ENCODE measurements at places on chromosomes 11 and 22. TPM values are rescaled to one million over a fixed set of nuclear protein-coding genes. Genes with fewer than 3 reads are reported as not detected.

C22orf23 gene
- total RNA-seq = not detected

DEPDC5 gene
- 36.6 TPM for total RNA-seq

GLYAT gene
- not detected for total RNA-seq

RFPL3 gene
- total RNA-seq = not detected

CASP1 gene
- 15.6 TPM for total RNA-seq

POU2AF2 gene
- not detected for total RNA-seq

FGF3 gene
- not detected for total RNA-seq

C22orf31 gene
- not detected for total RNA-seq

ZDHHC8 gene
- 44.9 TPM for total RNA-seq

SCUBE2 gene
- total RNA-seq = 0.17 TPM

SERPING1 gene
- not detected for total RNA-seq

DNA sequence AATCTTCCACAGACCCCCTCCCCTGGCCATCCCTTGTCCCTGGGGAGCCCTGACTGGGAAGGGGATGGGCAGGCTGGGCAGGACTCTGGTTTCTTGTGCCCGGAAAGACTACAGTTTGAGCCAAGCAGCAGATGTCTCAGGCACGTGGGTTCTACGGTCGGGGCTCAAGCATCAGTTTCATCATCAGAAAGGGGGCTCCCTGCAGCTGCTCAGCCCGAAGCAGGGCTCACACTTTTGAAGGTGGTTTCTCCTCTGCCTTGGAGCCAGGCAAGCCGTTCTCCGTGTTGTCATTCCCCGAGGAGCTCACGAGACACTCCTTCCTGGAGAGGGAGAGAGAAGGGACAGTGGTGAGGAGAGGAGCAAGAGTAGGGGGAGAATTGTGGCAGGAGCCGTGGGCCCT lies 15.8 kb downstream of the SCN4B start:
- DNase-seq = no peak

DNA sequence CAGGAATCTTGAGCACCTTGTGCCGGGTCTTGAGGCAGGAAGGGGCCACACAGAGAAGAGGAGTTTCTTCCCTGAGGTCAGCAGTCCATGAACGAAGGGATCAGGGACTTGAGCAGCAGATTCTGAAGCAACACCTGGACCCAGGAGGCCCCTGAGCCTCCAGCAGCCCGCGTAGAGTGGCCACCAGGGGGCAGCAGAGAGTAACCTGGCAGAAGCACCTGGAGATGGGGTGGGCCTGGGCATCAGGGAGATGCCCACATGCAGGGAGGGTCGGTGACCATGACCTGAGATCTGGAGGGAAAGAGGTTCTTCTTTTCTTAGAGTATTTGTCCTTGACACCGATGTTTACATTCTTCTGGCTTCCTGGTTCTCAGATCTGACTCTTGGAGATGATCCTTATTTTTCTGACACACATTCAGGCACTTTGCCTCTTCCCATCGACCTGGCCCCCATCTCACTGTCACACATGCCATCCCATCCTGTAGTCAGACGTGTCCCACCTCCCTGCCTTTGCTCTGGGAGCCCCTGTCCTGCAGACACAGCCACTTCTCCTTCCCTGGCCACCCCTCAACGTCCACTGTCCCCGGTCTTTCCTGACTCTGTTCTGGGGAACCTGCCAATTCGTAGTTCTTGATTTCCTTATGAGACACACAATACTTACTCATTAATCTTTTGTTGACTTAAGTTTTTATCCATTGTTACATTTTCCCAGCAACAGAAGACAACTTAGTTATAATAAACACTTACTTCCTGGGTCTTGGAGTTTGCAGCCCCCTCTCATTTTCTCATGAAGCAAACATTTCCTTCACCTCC lies 66.5 kb downstream of the GGTLC2 start:
- peak; percentile 84 for DNase-seq

DNA sequence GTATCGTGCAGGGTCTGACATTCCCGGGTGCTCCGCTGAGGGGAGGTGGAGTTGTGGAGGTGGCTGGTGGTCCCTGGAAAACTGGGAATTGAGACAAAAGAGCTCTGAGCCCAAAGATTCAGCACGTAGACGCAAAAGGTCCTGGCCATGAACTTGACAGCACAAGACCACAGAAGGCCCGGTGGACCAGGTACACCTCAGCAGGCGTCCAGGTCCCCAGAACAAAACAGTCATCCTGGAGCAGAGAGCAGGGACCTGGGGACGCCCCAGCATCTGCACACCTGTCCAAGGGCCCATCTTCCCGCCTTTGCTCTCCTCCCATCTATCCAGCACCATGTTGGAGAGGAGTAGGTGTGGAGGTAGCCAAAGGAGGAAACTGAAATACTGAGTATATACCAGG lies 13.8 kb upstream of the MB start:
- DNase-seq = no peak

DNA sequence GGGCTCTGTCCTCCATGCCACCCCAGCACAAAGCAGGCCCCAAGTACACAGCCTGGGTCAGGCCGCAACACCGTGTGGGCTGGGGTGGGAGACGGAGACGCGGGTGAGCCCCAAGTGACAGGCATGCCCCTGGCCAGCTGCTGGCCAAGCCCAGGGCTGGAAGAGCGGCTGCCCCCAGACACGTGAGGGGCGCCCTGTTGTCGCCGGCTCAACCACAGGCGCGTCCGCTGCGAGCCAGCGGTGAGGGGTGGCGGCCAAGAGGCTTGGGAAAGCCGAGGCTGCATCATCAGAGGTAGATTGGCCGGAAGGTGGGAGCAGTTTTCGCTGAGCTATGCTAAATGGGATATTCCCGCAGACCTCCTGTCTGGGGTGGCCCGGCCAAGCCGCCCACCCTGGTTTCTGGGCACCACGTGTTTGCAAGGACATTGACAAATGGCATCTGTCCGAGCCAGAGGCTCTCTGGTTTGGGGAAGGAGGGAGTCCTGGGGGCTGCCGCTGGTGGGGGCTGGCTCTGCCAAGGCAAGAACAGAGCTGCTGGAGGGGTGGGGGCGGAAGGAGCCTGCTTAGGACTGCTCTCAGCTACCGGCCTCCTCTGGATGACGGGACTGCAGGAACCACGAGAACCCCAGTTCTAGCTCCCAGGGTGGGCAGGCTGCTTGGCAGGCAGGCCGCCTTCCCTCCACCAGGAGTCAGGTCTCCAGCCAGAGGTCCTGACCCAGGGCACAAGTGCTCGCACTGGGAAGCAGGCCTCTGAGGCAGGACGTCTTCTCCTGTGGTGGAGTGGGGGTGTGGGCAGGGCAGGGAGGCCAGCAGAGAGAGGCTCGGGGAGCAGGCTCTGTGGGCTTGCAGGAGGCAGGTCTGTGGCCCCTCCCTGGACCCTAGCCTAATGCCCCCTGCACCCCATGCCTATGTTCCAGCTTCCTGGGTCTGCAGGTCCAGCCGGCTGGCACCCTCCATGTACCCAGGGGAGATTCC lies 552 bp downstream of the PRR33 start:
- DNase-seq = no peak

DNA sequence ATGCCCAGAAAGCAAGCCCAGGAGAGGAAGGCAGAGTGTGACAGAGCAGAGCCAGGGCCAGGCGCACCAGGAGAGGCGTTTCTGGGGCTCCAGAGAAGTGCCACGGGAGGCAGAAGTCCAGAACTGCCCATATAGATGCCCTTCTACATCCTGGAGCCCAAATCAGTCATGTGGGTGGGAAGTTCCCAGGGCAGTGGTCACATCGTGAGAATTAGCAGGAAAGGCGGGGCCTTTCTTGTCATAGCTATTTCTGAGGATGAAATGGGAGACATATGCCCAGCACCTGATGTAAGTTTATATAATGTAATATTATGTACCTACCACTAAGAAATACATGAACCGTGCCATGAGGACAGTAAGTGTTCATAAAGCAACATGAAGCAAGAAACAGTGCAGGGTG lies 13.1 kb downstream of the ZDHHC24 start:
- no peak for DNase-seq

DNA sequence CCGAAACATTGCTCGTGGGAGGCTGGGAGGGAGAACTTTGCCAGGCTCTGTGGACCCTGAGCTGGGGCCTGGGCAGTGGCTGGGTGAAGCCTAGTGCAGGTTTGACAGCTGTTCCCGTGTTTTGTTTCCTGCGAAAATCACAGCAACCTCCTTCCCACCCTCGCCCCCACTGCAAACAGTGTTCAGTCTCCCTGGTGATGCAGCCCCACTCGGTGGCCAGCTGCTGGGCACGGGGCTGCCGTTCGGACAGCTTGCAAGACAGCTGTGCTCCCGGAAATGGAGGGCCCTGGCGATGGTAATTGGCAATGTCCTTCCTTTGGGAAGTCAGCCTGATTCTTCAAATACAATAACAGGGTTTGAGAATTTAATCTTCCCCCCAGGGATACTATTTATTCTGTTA lies 10.4 kb upstream of the GAL start:
- DNase-seq = no peak

DNA sequence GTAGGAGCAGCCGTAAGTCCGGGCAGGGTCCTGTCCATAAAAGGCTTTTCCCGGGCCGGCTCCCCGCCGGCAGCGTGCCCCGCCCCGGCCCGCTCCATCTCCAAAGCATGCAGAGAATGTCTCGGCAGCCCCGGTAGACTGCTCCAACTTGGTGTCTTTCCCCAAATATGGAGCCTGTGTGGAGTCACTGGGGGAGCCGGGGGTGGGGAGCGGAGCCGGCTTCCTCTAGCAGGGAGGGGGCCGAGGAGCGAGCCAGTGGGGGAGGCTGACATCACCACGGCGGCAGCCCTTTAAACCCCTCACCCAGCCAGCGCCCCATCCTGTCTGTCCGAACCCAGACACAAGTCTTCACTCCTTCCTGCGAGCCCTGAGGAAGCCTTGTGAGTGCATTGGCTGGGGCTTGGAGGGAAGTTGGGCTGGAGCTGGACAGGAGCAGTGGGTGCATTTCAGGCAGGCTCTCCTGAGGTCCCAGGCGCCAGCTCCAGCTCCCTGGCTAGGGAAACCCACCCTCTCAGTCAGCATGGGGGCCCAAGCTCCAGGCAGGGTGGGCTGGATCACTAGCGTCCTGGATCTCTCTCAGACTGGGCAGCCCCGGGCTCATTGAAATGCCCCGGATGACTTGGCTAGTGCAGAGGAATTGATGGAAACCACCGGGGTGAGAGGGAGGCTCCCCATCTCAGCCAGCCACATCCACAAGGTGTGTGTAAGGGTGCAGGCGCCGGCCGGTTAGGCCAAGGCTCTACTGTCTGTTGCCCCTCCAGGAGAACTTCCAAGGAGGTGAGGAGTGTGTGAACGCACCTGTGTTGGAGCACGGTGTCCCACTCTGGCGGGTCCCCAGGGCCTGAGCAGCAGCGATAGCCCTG lies at the start of gene TAGLN:
Gene TAGLN, plus strand, starts transcription at position 318 of the 863 bp plus-strand sequence. CDS start 3,644 bp downstream, outside the sequence.
- no peak for DNase-seq

- DNase-seq = no peak
Measured at GRCh38 chr22:23509571-23510302, 70.4 kb downstream of the IGLL1 start.

DNA sequence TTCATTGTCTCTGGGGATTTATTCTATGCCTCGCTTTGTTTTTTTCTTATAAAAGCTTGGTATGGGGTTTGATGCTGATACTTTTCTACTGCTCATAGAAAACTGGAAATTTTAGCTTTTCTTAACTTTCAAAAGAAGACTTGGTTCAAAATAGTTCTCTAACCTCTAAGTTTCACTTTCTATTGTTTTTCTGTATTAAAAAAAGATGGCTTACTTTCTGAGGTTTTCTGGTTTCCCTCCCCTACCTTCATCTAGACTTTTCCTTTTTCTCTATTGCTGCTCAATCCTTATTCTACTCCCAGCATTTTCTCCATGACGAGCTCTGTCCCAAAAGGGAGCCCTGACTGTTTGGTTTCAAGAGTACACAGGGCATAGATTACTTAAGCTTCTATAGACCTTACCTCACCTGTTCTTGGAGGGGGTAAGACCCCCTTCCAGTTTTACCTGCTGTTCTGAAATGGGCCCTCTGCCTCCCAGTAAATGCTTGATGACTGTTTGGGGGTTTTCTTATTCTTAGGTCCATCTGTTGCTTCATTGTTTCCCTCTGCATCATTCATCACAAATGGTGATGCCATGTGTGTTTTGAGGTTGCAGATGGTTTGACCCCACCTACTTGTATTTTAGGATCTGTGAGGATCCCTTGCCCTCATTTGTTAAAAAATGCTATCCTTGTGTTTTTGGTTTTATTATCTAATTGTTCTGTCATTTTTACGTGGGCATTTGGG lies 29.5 kb downstream of the DNHD1 start:
- no peak for DNase-seq

DNA sequence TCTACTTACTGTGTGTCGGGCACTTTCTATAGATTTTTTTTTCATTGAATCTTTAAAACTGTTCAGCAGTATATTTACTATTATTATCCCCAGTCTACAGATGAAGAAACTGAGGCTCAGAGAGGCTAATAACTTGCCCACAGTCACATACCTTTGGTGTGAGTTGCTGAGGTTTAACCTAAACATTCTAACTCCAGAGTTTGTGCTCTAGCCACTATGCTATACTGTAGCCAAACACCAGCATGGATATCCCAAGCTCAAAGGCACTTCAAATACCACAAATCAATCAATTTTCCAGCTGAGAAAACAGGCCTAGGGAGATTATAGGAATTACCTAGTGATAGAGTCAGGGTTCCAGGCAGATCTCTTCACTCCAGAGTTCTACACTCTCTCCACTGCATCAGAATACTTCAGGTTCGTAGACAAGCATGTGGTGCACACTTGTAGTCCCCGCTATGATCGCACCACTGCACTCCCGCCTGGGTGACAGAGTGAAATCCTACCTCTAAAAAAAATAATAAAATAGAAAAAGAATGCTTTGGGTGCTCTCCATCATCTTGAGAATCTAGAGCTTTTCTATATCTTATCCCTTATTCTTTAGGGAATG lies 20.4 kb upstream of the UPB1 start:
- DNase-seq = no peak

DNA sequence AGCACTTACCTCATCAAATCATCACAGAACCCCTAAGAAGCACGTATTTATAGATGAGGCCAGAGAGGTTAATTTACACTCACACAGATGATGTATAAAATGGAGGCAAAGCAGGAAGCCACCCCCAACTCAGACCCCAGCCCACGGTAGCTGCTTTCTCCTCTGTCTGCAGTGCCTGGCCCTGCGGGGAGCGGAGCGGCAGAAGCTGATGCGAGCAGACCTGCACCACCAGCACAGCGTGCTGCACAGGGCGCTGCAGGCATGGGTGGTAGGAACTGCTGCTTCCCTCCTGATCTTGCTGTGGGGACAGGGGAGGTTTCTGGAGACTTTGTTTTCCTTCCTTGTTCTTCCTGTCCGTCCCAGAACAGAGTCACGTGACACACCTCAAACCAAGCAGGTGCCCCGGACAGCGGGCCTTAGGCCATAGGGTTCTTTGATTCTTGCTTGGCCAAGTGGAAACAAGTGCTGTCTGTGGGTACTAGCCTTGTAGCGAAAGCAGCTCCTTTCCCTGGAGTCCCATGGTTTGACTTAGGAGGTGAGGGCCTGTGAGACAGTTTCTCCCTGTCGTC lies 57.8 kb downstream of the PISD start:
- DNase-seq = no peak

Measured in CD4-positive, alpha-beta T cell (primary cell).